Activated naive CD4-positive, alpha-beta T cell treated with anti-CD3 and anti-CD28 coated beads, Interleukin-2, amount 50 U/mL, for 16 hours (primary cell): ENCODE measurements at places on chromosomes 16 and 17.

DNA sequence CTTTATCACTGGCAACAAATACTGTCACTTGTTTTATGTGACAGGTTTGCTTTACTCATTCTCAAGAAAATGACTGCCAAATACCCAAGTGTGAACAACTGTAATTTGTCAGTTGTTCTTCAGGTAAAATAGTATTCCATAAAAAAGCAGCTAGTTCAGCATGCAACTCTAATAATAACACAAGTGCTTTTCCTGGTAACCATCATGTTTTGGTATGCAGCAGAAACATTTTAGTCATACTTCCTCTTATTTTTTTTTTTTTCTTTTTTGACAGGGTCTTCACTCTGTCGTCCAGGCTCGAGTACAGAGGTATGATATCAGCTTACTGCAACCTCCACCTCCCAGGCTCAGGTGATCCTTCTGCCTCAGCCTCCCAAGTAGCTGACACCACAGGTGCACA lies 4.6 kb downstream of the TERF2 start:
- DNase-seq: no peak

DNA sequence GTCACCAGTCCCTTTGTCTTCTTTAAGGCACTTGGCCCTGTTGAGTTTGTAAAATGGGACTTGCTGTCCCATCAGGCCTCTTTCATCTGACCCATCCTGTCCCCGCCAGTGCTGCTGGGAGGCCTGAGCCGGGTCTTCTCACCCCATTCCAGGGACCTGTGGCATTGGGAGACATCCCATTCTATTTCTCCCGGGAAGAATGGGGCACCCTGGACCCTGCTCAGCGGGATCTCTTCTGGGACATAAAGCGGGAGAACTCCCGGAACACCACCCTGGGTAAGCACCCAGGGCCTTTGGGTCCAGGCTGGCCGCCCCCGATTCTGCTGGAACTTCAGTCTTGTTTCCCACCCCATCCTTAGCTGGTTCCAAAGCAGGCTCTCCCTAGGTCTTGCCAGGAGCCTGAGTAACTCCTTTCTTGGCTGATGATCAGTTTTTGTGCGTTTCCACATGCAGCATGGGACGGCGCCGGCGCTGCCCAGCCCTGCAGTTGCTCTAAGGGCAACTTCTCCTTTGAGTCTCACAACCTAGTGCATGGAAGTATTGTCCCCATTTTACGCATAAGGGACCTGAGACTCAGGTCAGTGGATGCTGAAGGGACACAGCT lies 4.1 kb downstream of the ZNF213 start:
- DNase-seq: no peak

DNA sequence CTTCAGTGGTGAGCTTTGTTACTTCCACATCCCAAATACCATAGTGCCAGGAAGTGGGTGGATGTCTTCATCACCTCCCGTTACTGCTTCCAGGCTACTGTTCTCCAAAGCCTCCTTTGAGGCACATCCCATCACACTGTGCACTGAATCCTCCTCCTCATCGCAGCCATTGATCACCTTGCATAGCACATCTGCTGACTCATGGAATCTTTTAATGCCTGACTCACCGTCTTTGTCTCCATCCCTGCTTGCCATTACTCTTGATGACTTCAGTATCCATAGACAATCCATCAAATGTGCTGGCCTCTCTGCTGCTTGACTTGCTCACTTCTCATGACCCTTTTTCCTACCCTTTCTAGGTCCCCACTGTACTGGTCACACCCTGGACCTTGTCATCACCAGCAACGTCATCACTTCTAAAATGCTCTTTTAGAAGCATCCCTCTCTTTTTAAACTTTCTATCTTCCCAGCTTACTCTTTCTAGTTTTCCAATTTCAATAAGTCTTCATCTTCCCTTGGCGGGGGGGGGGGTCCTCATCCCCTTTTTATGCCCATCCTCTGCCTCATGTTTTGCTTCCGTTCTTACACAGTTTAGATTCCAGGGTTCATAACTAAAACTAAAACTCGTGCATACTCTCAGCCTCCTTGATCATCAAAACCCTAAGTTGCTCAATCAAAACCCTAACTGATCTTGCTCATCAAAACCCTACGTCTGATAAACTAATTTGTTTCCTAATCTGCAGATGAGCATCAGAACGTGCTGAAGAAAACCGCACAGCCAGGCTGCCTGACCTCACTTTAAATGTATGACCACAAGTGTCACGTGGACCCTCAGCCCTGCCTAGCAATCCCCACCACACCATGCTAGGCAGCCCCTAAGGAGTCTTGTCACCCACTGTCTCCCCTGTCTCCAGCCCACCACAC lies 289.7 kb upstream of the ZFHX3 start:
- no peak for DNase-seq

DNA sequence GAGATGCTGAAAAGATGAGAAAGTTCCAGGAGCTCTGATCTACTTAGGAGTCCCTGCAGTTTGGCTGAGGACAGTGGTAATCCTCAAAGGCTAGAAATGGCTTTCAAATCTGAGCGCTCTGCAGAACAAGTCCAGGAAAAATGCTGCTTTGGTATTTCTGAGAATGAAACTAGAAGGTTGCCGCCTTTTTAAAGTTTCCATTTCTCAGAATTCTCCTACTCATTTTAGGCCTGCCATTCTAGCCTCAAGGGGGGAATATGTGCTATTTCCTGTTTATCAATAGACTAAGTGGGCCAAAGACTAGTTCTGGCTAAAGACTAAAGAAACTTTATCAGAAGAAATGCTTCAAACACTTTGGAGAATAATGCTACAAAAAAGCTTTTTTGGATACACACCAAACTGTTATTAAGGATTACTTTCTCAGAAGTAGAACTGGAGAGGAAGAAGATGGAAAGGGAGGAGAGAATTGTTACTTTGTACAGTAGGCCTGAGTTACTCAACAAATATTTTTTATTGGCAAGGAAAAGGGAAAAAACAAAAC lies at the start of gene SLFN12L:
Gene SLFN12L (minus strand): TSS at position 78 of the 541 bp plus-strand sequence. CDS start 15,314 bp downstream, outside the sequence.
- no peak for DNase-seq

GRCh38 chr16:69190598-69190997 lies 3.6 kb downstream of the SNTB2 start:
- DNase-seq: no peak

DNA sequence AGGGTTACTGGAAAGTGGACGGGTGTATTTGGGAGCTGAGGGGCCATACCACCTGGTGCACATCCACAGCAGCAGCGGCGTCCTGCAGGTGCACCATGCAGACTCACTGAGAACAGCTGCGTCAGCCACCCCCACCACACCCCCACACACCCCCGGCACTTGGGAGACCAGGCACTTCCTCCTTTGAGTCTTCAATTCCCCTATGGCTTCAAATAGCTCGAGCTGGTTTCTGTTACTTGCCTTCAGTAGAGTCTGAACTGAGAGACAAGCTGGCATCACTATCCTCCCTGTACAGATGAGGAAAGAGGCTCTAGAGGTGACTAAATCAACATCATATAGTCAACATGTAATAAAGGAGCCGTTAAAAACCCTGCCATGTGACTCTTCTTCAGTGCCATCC lies 15.4 kb downstream of the CUEDC1 start:
- peak; percentile 17 for DNase-seq

GRCh38 chr17:11908711-11909146 lies 88.5 kb downstream of the ZNF18 start:
- no peak for DNase-seq

DNA sequence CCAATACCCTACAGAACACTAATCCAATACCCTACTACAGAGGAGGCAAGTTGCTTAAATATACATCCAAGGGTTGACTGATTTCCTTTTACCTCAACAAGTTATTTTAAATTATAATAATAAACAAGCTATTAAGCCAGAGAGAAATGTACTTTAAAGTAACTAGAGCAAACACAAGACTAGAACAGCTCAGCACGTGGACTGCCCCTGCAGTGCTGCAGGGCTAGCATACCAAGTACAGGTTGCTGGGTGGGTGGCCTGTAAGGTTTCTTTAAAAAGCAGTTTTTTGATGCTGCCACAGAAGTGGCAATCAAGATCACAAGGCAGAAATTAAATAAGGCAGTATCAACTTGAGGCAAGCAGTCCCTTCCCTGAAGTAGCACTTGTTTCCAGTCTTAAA lies 63.5 kb downstream of the PARN start:
- DNase-seq: no peak

DNA sequence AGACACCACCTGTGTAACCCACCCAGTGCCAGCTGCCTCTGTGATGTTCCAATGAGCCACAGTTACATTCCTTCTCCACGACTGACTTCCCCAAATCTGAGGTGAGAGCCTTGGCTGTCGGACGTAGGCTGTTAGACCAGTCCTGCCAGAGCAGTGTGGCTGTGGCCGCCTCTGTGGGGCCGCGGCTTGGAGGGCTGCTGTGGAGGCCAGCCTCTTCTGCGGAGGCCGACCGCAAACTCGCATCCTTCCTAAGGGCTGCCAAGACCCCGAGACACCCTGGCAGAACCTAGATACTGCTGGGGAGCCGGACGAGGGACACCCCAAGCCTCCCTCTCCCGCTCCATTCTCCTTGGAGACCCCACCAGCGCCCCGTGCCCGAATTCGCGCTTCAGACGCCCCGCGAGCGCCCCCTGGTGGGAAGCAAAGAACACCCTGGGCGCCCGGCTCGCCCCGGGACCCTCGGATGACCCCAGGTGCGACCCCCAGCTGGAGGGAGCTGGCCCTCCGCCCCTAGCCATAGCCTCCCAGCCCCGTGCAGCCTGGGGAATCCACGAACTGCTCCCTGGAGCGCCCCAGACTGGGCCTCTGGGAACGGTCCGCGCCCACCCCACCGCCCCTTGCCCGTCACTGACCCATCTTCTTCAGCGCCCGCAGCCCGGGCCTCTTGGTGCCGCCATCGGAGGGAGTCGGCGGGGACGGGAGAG lies 547 bp downstream of the PLCD3 start:
- peak; percentile 56 for DNase-seq

- peak; percentile 32 for DNase-seq
Measured at GRCh38 chr17:81427173-81428120, 32.2 kb downstream of the BAHCC1 start.

GRCh38 chr17:44501866-44502375 lies 1.3 kb downstream of the GPATCH8 start:
- DNase-seq: no peak

GRCh38 chr16:4200000-4200780 lies 41.7 kb downstream of the SRL start:
- DNase-seq: peak; percentile 23

DNA sequence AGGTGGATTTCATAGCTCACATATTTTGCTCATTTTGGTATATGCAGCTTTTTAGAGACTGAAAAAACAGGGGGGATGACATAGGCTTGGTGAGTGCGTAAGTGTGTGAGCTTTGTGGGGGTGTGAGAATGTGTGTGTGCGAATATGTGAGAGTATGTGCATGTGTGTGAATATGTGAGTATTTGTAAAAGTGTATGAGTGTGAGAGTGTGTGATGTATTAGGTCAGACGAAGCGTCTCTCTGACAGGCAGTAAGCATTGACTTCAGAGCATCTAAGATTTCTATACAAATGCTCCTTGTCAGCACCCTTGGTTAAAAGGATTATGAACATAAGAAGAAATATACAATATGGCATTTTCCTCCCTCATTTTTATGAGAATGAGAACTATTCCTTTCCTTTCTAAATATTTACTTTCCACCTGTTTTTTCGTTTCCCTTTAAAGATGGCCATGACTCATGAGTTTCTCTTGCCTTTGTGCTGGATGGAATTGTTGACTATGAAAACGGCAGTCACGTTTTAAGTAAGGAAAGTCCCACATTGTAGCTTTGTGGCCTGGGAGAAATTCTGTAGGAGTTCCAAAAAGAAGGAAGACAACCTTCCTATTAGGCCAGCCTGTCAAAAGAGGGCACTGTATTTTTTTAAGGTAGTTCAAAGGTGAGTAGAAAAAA lies 276.4 kb downstream of the FOXL1 start:
- no peak for DNase-seq

DNA sequence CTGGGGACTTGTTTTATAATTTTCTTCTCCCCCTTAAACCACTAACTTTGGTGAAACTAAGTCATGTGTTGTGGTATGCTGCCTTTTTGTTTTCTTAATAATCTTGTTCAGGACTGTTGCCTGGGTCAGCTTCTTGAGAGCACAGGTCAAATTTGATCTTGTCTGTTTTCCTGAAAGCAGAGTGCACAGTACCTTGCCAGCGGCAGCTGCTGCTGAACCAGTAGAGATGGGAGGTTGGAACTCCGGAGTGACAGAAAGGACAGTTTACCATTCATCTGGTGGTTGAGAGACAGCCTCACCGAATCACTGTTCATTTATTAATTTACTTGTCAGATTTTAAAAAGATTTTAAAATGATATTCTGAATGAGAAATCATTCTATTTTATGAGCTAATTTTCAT lies 125.0 kb downstream of the PHKB start:
- no peak for DNase-seq

DNA sequence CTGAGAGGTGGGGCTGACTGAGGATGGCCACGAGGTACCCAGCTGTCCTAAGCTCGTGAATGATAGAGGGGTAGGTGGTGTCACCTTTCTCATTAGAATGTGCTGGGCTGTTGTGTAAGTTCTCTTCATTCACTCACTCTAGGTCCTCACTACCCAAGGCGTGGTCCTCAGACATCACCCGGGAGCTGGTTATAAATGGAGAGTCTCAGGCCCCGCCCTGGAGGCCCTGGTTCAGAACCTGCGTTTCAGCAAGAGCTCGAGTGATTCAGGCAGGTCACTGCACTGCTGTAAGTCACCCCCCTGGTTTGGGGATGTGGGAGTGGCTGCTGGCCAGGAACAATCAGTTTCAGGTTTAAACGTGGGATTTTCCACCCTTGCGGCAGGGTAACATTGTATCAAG lies 139.8 kb downstream of the FOXL1 start:
- DNase-seq: no peak

GRCh38 chr17:42131981-42132432 lies 9.4 kb downstream of the HSPB9 start:
- no peak for DNase-seq

DNA sequence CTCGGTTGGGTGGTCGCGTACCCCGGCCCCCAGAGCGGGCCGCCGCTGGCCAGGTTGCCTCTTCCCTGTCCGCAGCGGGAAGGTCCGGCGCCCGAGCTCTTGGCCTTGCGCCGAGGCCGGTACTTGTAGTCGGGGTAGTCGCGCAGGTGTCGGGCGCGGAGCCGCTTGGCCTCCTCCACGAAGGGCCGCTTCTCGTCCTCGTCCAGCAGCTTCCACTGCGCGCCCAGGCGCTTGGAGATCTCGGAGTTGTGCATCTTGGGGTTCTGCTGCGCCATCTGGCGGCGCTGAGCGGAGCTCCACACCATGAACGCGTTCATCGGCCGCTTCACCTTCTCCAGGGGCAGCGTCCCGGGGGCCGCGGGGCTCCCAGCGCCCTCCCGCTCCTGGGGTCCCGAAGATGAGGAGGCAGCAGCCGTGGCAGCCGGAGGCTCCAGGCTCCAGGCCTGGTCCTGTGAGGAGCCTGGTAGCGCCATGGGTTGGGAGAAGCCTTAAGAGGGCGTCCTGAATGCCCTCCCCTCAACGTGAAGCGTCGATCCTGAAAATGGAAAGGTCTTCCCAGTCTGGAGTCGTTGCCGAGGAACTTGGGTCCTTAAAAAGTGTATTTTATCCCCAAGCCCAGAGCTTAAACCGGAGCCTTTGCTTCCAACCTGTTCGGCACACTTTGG lies 558 bp downstream of the SOX15 start:
- peak; percentile 70 for DNase-seq
